Stimulated activated effector memory CD8-positive, alpha-beta T cell treated with anti-CD3 and anti-CD28 coated beads, Interleukin-12 subunit alpha, Interleukin-12 subunit beta, amount 100 ng/mL, for 72 hours (primary cell): ENCODE measurements at places on chromosomes 16 and 17.

- DNase-seq = peak; percentile 30
Measured at GRCh38 chr16:526181-527014, 1.1 kb upstream of the CAPN15 start.

DNA sequence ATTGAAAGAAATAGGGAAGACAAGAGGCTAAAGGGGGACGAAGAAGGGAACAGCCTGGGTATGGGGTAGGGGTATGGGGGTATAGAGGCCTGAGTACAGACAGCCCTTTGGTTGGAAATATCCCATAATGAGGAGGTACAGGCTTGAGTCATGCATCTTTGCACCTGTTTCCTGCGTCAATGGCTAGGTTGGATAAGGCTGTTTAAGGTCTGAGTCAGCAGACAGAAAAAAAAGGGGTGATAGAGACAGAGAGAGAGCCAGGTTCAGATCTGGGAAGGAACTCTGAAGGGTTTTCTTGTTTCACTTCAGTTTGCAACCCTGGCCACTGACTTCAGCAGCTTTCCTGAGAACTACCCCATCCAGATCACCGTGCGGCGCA lies 8.5 kb downstream of the FNDC8 start:
- no peak for DNase-seq

- no peak for DNase-seq
Measured at GRCh38 chr17:82243648-82244412, 15.0 kb downstream of the SLC16A3 start.

DNA sequence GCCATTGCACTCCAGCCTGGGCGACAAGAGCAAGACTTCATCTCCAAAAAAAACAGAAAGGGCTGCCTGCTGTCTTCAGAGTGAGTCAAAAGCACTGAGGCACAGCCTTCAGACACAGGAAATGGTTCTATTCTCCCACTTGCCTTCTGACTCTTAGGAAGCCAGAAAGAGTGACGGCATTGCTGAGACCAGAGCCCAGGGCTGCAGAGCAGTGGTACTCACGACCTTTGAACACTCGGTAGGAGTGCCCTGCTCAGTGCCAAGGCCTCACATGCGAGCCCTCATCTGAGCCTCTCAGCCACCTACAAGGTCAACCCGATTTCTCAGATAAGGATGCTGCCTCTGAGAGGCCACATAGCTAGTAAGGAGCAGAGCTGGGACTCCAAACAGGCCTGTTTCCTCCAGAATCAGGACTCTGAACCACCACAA lies 3.5 kb upstream of the ITGAE start:
- no peak for DNase-seq
